Hypothalamus (tissue), 51 donors: ENCODE measurements at places on chromosomes 6 and 20.

DNA sequence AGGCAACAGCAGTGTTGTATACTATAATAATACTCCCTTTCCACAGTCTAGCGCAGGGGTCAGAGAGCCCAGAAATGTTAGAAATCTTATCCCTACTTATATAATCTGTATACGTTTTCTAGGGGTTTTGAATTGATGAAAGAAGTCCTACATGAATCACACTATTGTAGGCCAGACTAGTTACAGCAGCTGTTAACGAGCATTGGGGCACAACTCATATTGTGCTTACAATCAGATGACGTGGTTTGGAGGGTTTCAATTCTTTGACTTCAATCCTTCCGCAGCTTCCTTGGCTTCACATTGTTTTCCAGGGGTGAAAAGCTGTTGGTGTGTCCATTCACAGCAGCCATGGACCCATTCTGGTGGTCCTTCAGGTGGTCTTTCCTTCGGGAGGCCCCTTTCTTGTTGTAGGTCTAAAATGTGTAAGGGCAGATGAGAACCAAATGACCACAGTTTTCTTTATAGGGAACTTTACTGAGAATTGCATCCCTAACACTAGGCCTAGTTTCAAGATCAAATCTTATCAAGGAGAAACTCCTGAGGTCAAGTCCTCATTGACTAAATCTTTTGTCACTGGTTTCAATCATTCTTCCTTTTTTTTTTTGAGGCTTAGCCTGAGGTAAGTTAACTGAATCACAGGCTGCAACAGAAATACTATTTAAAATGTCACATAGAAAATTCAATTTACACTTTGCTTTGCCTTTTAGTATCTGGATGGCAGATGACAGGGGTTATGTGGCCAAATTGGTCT is 79.7 kb downstream of the ELOVL5 start:
- DNase-seq: no peak

DNA sequence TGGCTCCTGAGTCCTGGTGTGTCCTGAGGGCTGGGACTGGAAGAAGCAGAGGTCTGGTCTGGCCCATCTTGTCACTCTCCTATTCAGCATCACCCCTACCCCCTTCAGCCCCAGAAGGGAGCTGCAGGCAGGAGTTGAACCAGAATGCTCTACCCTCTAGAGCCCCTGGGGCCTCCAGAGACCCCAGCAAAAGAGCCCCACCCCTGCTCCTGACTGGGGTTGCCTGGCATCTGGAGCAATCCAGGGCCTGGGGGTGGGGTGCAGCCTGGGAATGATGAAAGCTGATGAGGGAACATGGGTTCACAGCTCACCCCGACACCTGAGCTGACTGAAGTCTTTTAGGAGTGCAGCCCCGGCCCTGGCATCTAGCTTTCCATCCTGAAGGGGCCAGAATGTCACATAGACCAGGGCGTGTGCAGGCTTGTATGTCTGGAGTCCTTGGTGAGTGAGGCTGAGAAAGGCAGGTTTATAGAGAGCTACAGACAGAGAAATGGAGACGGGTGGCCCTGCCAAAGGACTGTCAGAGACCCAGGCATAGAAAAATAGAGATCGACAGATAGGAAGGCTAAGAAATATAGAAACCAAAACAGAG is 12.2 kb downstream of the FGD2 start:
- peak; percentile 59 for DNase-seq

DNA sequence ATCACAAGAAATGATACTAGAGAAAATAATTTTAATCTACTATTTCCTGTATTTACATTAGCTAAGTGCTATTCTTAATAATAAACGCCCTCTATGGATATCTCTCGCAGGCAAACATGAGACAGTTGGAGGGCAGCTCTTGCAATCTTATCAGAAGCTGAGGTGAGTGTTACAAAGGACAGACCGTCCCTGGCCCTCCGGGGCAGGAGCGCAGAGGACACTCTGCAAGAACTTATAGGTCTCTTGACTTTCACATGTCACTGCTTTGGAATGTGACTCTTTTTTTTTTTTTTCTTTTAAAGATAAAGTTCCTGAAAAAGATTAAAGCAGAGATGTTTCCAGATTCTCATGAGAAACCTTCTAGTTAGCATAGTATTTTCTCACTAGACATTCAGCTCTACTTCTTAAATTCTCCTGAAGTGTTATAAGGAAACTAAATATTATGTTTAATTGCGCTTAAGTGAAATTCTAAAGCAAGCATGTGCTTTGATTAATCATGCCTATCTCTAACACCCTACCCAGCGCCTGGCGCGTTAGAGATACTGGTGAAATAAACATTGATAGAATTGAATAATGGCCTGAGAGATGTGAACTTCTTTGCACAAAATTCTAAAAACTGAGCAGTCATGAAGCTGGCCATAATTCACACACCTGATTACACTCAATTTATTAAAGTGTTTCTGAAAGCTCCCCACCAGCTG is 57.4 kb downstream of the SYTL3 start:
- no peak for DNase-seq

GRCh38 chr20:41006126-41006935 is 22.3 kb upstream of the TOP1 start:
- no peak for DNase-seq

GRCh38 chr6:69181964-69182363 is 546.9 kb downstream of the ADGRB3 start:
- no peak for DNase-seq

DNA sequence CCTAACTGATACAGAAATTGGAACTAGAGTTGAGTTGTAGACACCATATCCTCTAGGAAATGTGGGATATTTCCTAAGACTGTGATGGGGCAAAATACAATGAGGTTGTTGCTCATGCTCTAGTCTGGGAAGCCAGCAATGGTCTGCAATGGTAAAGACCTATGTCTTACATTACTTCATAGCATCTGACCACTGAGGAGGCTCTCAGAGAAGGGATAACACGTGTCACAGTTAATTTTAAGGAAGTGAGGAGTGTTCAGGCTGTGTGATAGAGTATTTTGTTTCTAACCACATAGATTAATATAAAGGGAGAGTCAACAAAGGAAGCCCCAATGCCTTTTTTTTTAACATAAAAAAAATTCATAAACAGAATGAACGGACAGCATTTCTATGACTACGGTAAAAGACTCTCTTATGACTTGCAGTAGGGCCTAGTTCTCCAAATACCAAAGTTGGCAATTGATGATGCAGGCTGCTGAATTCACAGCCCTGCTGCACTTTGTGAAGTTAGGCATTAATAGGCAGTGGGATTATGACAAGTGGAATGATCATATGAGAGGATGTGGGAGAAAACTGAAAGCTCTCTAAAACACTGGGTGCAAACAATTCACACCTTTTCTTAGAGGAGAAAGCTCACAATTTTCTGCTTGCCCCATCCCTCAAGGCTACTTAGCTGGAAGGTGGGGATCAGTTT is 13.7 kb downstream of the KCNS1 start:
- no peak for DNase-seq

DNA sequence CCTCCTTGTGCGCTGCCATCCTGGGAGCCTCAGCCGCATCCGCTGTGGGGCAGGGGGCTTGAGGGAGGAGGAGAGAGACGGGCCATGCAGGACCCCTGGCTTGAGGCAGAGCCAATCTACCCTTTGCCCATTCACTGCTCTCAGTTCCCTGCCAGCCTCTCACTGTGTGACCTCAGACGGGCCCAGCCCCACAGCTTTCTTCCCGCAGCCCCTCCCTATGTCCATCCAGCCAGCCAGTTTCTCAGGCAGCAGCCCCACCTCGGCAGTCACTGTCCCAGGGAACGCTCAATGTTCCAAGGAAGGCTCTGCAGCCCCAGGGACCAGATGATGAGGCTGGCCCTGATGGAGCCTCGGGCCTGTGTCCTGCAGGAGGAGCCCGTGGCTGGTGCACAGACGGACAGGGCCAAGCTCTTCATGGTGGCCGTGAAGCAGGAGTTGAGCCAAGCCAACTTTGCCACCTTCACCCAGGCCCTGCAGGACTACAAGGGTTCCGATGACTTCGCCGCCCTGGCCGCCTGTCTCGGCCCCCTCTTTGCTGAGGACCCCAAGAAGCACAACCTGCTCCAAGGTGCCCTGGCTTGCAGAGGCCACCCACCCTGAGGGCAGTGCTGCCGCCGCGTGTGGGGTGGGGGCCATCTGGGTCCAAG is 3.9 kb upstream of the TNFRSF6B start:
- DNase-seq: no peak

DNA sequence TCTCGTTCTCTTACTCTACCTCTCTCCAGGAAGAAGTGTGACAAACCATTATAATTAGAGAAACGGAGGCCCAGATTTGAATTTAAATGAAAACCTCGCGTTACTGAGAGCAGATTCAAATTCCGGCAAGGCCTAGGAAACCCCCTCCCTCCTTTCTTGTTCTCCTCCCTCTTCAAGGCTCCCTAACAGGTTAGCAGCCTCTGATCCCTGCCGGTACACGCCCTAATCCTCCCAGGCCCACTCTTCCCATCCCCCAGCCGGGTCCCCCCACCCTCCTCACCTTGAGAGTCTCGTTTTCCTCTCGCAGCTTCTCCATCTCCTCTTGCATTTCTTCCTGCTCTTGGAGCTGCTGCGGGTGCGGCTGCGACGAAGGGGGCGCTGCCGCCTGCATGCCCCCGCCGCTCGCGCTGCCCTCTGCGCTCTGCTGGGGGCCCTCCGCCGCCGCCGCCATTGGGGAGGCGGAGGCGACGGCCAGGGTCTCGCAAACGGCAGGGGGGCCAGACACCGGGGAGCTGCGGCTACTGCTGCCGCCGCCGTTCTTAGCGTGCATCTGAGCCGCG is 3.8 kb downstream of the MTCL3 start:
- no peak for DNase-seq

DNA sequence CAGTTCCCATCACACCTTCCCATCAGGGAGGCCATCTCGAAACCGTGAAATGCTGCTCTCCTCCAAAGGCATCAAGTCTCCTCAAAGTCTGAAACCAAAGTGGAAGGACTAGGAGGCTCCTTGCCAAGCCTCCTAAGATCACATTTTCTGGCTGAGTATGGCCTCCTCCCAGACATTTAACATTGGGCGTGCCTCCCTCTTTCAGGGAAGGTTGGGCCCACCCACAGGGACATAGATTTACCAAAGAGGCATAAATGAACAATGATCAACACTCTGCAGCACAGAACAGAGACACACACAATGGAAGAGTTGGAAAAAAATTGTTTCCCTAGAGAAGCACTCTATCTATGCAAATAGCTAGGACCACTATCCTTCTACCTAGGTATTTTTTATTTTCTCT is 381.8 kb downstream of the MAFB start:
- no peak for DNase-seq

- DNase-seq: no peak
Observed at GRCh38 chr6:31639449-31639861, 13.0 kb downstream of the BAG6 start.

GRCh38 chr6:5085648-5086293 is 630 bp downstream of the PPP1R3G start:
- DNase-seq: no peak

DNA sequence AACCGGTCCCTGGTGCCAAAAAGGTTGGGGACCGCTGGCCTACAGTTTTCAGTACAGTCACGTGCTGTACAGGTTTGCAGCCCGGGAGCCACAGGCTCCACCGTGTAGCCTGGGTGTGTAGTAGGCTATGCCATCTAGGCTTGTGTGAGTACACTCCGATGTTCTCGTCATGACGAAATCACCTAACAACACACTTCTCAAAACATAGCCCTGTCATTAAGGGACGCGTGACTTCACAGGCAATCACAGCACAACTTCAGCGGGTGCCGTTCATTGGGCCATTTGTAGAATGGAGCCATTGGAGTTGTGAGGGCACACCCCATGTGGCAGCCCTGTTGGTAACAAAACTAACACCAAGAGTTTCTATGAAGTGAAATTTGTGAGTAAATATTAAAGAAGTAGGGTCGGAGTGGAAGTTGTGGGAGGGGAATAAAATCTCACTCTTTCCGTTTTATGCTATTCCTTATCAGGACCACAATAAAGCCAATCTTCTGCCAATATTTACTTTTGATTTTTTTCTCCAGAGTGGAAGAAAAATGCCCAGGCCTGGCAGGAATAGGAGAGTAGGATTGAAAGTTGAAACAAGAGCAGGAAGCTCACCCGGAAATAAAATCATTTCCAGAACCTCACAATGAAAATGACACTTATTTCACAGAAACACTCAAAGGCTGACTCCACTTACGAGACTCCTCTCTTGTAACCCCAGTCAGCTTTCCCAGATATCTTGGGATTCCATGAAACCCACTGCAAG is 63.7 kb upstream of the PTPN1 start:
- no peak for DNase-seq

DNA sequence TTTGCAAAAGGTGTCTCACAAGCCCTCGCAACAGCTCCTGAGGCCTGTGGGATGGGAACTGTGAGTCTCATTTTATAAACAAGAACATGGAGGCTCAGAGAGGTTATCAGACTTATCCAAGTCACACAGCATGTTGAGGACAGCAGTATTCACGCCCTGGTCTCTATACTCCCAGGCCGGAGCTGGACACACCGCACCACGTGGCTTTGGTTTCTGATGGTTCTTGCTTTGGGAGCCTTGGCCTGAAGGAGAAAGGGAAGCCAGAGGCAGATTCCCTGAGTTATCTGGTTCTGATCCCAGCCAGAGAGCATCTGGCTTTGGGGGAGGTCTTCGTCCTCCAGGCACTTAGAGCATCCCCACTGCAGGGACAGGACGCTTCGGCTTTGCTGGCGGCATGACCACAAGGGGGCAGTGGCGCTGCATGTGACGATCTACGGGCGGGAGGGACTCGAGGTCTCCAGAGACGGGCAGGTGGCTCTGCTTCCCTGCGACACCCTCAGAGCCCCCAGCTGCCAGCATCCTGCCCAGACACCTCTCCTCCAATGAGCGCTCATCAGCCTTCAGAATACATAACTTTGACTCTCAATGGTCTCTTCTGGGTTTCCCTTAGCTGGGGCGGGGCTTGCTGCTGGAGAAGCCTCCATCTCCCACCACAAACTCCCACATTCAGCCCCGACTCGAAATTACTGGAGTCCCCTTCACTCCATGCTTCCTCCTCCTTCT is 51.4 kb upstream of the SAYSD1 start:
- no peak for DNase-seq

GRCh38 chr6:91045161-91045560 is 458.3 kb upstream of the MAP3K7 start:
- no peak for DNase-seq

- DNase-seq: no peak
Observed at GRCh38 chr6:9224539-9224938, 789.2 kb upstream of the SLC35B3 start.

- peak; percentile 9 for DNase-seq
Observed at GRCh38 chr6:84033523-84034451, at the start of gene MRAP2. Gene MRAP2, plus strand, starts transcription at chr6:84033772. Its CDS starts 21,547 bp downstream, at chr6:84055319.

- DNase-seq: no peak
Observed at GRCh38 chr20:17666481-17666880, 15.6 kb downstream of the RRBP1 start.

GRCh38 chr6:90569223-90569622 is 17.6 kb downstream of the MAP3K7 start:
- DNase-seq: no peak

- DNase-seq: no peak
Observed at GRCh38 chr20:6007529-6008103, 46.2 kb downstream of the LRRN4 start.

DNA sequence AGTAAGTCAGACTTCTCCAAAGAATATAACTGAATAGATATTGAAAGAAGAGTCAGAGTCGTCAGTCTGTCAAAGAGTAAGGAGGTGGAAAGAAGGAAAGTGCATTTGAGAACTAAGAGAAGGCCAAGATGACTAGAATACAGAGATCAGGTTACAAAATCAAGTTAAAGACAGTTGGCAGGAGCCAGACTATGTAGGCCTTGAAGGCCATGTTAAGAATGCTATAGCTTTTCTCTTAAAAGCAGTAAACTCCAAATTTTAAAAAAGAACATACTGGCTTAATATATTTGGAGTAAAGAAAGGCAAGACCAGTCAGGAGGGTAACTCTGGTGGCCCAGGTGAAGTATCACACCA is 68.8 kb downstream of the IBTK start:
- no peak for DNase-seq

GRCh38 chr20:34747479-34747878 is 43.3 kb downstream of the TP53INP2 start:
- no peak for DNase-seq

GRCh38 chr20:32524829-32525501 is 60.2 kb downstream of the NOL4L start:
- peak; percentile 75 for DNase-seq
